ENCODE measurements at places on chromosomes 2 and 18.

DNA sequence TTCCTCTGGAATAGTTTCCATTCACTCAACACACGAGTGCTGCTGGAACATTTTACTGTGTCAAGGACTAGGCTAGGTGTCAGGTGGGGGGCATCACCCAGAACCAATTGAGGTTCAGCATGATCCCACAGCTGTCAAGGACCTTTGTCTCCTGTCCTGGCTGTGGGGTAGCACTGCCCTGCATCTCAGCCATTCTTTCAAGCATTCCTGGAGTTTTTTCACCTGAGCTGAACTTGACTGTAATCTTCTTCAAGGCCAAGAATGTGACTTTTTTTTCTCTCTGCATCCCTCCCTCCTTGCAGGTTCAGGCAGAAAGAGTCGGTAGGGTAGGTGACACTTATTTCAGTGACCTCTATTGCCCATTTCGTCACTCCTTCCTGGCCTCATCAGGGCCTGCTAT, 3.5 kb downstream of the MAPK4 start:
- no peak for DNase-seq

- no peak for DNase-seq
Observed at GRCh38 chr18:62522178-62522503, 684 bp upstream of the ZCCHC2 start.

DNA sequence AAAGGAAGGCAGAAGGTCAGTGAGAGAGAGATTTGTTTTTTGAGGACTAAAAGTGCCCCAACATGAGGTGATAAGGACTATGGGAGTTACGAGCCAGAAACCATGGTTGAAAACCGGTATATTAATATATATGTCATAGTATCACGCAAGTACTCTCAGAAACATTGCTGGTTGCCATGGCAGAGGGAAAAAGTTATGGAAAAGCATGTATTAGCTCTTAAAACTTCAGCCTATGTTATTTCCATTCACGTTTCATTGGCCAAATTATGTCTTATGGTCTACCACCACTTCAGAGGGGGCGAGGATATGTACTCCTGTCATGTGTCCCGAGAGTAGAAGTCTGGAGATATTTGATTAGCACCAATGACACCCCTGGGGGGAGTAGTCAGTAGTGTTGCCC, 125.9 kb downstream of the LTBP1 start:
- DNase-seq: no peak

DNA sequence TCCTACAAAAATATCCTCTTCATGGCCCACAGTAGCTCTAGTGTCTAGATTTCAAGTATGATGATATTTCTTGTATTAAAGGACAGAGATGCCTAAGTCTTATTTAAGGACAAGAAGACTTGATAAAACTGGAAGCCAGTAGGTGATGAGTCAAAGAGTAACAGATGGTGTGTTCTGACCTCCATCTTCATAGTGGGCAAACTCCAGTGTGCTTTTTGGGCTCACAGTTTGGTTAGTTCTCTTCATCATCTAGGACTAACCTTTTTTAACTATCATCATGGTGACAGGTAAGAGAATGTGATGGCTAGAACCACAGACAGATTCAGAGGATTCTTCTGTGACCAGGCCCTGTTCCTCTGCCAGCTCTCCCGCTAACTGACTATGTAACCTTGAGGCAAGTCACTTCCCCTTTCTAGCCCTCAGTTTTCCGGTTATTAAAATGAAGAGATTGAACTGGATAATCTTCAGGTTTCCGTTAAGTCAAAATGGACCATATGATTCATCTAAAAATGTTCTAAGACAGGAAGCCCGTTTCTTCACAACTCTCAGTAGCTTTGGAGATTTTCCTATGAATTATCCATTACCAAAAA, 140.3 kb upstream of the RASGRP3 start:
- DNase-seq: no peak

DNA sequence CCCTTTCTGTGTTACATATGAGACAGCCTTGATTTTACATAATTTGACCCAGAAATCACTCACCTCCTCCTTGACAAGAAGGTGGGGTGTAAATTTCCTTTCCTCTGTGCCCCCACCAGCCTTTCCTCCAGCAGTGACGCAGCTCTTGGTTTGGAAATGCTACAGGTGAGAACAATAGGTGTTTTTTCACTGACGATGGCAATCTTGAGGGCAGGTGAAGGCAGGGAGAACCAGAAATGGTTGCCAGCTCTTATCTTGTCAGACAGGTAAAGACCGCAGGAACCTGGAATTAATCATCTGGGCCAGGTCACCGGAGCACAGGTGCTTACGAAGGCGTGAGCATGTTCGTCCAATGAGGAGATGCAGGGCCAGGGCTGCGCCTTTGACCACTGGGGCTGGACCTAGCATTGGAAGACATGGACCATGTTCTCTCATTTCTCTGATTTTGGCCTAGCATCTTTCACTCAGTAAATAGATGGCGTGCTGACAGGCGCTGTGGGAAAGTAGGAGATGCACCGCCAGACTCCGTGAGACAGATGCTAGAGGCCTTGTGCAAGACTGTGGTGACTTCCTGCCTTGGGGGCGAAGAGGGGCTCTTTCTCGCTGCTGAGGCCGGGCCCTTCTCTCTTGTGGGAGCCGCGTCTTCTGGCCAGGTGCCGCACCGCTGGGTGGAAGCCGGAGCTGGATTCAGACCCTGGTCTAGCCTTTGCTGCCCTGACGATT, 4.0 kb downstream of the CIDEA start:
- no peak for DNase-seq

- DNase-seq: peak; percentile 0
Observed at GRCh38 chr2:211035548-211036185, 479.3 kb downstream of the CPS1 start.

GRCh38 chr2:17573085-17573803, 32.7 kb downstream of the VSNL1 start:
- no peak for DNase-seq

- DNase-seq: no peak
Observed at GRCh38 chr2:129912871-129913694, 66.4 kb upstream of the RAB6C start.

- no peak for DNase-seq
Observed at GRCh38 chr2:152309352-152310214, 25.4 kb upstream of the FMNL2 start.

DNA sequence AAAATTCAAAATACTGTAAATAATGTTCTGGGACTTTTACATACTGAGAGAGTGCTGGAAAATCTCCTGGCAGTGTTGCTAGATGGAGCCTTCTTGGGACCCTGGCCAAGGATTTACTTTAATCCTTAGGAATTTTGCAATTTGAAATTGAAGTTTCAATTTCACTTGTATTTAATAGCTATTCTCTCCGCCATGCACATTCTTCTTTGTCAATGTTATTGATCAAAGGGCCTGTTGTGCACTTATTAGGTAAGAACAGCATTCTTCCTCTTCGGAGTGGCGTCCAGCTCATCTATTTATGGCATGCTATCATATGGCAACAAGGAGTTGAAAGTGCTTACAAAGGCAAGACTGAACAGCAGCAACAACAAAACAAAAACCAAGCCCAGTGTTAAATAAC, 40.1 kb upstream of the SOS1 start:
- DNase-seq: no peak

DNA sequence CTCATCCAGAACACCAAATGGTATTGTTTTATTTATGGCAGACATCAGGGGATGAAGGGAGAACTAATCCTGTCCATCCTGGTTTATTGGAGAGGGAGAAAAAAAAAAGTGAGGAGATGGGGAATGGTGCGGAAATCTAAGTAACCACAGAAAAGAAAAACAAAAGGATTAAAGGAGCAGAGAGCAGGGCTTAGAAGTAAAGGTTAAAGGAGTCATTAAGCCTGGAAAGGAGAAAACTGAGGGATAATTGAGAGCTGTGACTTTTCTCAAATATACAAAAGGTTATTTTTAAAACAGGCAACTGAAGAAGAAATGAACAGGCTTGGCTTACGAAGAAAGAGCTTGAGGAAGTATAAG, 127.2 kb upstream of the PPP1CB start:
- DNase-seq: no peak

DNA sequence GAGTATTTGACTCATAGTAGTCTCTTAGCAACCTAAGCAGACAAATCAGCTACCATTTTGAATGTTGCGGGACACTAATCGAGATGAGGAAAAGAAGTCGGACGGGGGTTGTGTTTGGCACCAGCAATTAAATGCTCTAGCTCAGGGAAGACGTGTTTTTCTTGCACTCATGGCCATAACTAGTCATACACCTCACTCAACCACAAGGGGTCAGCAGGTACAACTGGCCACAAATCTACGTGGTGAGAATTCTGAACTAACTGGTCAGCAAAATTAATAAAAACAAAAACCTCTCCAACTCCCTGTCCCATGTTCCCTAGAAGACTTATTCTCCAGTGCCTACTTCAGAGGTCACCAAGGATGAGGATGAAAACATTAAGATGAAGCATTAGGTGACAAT, 1467.8 kb downstream of the DPP10 start:
- DNase-seq: no peak

DNA sequence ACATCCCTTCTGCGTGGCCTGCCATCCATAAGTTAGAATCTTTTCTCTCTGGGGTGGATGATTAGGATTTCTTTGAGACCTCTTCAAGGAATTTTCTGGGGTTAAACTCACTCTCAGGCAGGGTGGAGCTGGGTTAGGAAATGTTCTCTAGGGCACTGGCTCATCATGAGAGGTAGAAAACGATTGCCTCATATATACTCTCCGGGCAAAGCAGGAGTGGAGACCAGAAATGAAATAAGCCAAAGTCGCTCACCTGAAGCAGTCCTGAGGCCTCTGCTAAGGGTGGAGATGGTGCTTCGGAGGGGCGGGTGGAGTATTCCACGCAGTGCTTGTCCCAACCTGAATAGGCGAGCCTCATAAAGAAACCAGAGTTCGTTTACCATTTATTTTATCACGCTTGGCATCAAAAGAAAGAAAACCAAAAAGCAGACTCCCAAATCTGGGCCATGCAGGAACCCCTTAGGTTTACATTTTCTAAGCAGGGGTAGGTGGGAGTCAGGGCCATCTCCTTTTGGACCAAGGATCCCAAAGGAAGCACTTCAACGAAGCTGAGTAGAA, 249.3 kb upstream of the MEIS1 start:
- no peak for DNase-seq

DNA sequence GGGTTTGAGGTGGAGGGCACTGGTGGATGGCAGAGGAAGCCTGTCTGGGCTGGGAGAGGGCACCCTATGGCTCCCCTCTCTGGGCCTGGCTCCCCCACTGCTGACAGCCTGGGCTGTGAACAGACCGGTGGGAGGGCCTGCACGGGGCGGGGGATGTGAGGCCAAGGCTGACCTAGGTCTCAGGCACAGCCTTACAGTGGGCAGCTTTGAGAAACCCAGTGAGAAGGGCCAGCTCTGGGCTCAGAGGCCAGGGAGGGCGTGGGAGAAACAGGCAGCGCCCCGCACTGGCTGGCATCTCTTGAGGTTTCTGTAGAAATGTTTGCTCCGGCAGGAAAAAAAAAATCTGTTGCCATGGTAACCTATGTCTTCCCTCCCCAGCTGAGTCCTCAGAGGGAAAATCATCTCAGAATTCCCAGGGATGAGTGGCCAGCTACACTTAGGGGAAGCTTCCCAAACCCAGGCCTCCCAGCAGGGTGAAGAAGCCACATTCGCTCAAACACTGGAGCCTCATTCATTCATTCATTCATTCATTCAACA, 71.7 kb upstream of the TAF1B start:
- DNase-seq: no peak

GRCh38 chr2:60555066-60555782, 1.8 kb upstream of the BCL11A start:
- DNase-seq: peak; percentile 56

DNA sequence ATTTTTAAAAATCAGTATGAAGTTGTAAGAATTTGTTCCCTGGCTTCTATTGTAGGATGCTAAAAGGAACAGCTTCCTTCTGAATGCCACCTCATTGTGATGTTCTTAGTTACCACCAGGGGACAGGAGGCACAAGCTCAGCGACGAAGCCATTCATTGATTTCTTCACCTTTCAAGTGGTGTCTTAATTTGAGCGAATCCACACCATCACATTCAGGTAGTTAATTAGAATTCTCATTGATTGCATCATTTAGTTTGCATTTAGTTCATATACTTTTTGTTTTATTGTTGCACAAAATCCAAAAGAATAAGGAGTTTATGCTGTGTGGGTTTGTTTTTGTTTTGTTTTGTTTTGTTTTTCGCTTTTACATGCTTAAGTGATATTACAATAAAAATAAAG, 23.1 kb downstream of the CYP27C1 start:
- no peak for DNase-seq

- DNase-seq: no peak
Observed at GRCh38 chr2:231362555-231363184, 32.8 kb upstream of the B3GNT7 start.

- no peak for DNase-seq
Observed at GRCh38 chr2:101199251-101199791, 48.1 kb upstream of the TBC1D8 start.

DNA sequence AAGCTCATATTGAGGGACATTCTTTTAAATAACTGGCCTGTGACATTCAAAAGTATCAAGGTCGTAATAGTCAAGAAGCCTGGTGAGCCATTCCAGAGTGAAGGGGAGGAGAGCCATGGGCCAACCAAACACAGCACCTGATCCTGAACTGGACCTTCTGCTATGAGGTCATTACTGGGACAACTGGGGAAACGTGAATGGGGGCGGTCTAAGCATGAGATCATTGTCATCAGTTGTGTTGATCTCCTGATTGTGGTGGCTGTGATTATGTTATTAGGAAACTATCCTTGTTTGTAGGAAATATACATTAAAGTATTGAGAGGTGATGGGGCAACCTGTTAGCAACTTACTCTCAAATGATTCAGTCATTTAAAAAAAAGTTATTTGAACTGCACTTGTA, 79.3 kb downstream of the FBXO15 start:
- DNase-seq: no peak

DNA sequence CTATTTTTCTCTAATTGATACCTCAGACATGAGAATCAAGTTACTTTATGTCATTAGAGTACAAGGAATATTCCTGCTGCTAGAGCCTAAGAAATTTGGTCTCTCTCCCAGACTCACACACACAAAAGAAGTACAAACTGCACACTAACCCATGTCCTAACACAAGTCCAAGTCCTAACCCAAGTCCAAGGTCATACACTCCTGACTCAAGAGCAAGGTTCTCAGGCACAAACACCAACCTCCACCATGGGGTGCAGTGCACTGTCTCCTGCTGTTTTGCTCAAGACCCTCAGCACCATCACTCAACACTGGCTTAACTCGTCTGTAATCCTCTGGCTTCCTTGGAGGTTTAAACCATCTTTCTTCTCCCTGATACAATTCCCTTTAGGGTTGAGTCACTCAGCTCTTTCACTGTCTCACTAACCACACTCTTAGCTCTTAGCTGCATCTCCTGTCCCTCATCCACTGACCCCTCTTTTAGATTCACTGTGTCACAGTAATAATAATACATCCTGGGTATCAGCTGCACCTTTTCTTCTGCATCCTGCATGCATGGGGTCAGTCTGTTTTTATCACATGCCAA, 129.8 kb downstream of the BCL2L11 start:
- DNase-seq: no peak

GRCh38 chr2:37564356-37564755, 107.1 kb downstream of the CDC42EP3 start:
- DNase-seq: no peak

DNA sequence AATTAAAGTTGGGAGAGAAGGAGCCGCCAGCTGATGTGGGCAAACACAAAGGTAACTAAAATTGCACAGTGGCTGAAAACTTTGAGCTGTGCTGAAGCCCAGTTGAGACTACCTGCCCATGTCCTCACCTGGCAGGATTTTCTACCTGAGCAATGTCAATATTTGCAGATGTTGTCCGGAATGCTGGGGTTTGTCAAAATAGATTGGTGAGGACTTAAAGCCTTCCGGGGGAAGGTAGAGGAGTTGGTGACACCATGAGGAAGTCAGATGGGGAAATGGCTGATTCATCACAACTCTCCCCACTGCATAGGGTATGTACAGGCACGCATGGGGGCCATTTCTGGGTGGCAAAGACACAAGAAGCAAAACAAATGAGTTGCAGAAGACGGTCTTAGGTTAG, 114.9 kb downstream of the ALK start:
- no peak for DNase-seq
